Liver (tissue), 10 donors: ENCODE measurements at places on chromosomes 6 and 20.
A peak's percentile ranks its signal among the peaks of the same experiment; 100 is the strongest.

- no peak for DNase-seq
These were observed 153.6 kb downstream of the CD83 start for GRCh38 chr6:14270925-14271788.

GRCh38 chr20:52268184-52268749 lies 76.7 kb upstream of the ZFP64 start:
- no peak for DNase-seq

- DNase-seq: no peak
These were observed 86.7 kb upstream of the BACH2 start for GRCh38 chr6:90383196-90383822.

- no peak for DNase-seq
These were observed 165.4 kb upstream of the CITED2 start for GRCh38 chr6:139539852-139540251.

DNA sequence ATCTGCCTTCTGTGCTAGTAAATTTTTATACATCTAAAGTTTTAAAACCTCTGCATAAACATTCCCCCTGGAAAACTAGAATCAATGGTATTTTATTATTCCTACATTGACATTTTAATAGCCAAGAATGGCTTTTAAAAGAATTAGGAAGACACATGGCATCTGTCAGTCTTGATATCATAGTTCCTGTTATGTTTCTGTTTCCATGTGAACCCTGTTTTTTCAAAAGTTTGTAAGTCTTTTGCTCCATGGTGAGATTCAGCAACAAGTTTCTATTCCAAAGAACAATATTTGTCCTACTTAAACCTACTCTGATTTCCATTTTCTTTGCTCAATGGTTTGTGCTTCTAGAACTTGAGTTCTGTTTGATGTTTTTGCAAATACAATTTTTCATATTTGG lies 95.2 kb downstream of the PLEKHG1 start:
- no peak for DNase-seq

DNA sequence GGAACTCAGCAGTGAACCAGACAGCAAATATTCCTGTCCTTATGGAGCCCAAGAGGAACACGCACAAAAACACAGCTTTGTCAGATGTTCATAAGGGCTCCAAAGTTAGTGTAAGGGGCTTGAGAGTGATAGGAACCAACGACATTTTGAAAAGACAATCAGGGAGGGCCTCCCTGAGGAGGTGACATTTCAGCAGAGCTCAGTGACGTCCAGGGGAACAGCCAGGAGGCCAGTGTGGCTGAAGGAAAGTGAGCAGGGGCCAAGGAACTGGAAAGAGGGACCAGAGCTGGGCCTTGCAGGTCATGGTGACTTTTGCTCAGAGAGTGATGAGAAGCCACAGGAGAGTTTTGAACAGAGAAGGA lies 16.1 kb downstream of the NOL4L start:
- no peak for DNase-seq

GRCh38 chr6:154602296-154602695 lies 91.8 kb upstream of the CNKSR3 start:
- DNase-seq: no peak

DNA sequence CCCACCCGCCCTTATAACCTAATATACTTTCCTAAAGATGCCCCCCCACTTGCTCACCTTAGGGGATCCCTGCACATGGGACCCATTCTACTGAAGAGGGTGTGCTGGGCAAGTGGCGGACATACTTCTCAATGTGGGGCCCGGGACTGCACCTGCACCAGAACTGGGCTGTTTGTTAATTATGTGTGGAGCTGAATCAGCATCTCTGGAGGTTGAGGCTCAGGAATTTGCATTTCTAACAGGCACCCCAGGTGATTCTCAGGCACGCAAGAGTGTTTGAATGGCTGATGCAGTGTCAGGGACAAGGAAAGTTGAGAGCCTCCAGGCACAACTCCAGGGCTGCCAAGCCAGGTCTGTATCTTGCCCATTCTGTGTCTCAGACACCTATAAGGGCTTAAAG lies 8.9 kb upstream of the PTPRT start:
- DNase-seq: no peak

DNA sequence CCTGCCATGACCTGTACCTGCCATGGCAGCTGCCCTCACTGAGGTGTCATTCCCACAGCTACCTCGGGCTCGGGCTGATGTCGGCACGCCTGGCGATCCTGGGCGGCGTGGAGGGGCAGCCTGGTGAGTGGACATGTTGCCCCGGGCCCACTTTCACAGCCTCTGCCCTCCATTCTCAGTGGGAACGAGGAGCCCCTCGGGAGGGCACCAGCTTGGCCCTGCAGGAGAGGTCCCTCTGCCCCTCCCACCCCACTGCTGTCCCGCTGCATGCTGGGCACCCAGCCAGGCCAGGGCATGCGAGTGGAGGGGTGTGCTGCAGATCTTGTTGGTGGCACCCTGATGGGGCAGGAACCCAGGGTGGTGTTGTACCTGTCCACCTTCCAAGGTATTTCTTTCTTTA lies 23.0 kb downstream of the ENTPD6 start:
- DNase-seq: no peak

DNA sequence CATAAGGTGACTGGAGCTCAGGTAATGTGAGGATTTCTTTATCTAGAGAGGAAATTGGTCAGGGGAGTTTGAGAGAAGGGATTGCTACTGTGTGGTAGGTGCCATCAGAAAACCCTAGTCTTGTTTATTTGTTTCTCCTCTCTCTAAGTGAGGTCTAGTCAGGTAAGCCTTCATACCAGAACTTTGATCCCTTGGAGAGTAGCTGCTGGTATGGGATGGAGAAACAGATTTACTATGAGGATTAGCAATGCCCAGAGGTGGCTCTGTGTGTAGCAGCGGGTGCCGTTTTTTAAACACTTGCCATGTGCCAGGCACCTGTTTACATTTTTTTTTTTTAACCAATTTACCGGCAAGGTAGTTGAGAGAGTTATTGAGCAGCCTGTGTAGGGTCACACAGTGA lies 19.5 kb downstream of the CMTR1 start:
- no peak for DNase-seq

DNA sequence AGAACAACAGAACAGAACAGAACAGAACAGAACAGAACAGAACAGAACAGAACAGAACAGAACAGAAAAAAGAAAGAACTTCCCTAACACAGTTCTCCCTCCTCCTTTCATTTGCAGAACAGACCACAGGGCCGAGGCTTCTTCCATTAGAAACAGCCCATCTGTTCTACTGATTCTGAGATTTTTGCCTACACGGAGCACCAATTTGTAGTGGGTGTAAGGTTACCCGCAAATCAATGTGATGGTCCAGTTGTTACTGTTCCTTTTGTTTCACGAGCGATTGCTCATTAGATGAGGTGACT lies 734 bp upstream of the OGFRL1 start:
- DNase-seq: no peak

DNA sequence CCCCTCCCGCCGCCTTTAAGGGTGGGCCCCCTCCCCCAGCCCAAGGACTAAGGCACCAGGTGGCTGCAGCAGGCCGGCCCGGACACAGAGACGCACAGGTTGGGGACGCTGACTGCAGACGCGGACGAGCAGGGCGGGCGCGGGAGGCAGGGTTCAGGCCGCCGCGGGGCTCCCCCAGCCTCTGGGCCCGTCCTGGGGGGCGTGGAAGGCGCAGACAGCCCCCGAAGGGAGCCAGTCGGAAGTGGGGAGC lies 9.3 kb downstream of the DUSP15 start:
- no peak for DNase-seq

GRCh38 chr6:10510592-10511367 lies 10.4 kb upstream of the GCNT2 start:
- peak; percentile 63 for DNase-seq

- DNase-seq: no peak
These were observed 104.2 kb upstream of the PDE10A start for GRCh38 chr6:165767228-165767627.

- no peak for DNase-seq
These were observed 163.4 kb upstream of the SIM1 start for GRCh38 chr6:100627911-100628758.

DNA sequence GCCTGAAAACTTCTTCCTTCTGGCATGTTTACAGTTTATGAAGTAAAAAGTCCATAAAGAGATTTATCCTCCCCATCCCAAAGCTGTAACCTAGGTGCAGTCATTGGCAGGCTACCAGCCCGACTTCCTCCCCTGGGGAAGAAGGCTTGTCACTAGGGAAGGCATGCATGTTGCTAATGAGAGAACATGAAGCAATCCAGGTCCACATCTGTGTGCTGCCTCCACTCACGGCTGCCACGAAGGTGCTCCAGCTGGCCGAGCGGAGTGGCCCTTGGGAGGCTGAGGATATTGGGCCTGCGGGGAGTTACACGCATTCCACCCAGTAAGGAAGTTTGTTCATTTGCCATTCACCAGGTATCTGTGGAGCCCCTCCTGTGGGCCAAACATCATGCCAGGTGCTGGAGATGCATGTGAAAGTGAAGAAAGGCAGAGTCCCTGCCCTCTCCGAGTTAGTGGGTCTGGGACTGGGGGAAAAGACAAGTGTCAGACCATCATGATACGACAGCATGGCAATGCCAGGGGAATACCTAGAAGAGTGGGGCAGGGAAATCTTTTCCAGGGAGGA lies 257.0 kb downstream of the NRN1 start:
- no peak for DNase-seq

- DNase-seq: no peak
These were observed 108.3 kb upstream of the PHACTR1 start for GRCh38 chr6:12608016-12608860.

- no peak for DNase-seq
These were observed 50.9 kb downstream of the NUDT3 start for GRCh38 chr6:34341481-34341971.

- DNase-seq: no peak
These were observed 63.0 kb upstream of the THBS2 start for GRCh38 chr6:169316651-169317050.

GRCh38 chr6:43996618-43997344 lies 130.5 kb downstream of the MRPL14 start:
- DNase-seq: no peak

DNA sequence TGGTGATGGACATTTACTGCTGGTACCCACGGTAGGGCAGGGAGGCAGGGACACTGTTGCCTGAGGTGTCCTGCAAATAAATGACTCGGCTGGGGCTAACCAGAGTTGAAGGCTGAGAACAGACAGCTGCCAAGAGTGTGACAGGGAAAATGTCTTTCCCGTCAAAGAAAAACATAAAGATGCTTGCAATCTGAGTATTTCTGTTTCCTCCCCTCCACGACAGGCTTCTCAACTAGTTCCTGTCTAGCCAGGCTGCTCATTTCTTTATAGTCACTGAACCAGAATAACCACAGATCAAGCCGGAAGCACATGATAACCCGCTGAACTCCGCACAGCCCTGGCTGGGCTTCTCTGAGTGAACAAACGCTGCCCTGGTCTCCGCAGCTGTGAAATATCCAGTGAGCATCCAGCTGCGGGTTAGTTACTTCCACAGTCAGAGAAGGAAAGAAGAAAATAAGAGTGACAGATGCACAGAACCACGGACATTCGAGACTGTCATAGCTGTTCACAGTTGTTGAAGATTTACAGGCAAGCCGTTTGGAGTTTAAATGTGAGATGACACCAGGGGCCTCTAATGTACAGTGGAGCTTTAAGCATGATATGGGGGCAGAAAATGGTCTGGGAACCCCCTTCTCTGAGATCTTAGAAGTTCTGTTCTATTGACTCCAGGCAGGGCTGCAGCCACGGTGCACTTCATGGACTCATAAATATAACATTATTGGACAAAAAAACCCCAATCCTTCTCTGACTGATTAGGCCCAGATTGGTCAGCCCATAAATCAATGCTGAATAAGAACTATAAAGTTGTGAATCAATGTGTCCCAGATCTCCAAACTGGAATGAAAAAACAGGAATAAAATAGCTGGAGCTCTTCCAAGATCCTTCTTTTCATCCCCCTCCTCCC lies 299.9 kb upstream of the SUPT3H start:
- DNase-seq: no peak

GRCh38 chr20:62133051-62133845 lies 9.9 kb downstream of the PSMA7 start:
- no peak for DNase-seq

GRCh38 chr6:135493218-135493961 lies 4.2 kb downstream of the AHI1 start:
- no peak for DNase-seq

DNA sequence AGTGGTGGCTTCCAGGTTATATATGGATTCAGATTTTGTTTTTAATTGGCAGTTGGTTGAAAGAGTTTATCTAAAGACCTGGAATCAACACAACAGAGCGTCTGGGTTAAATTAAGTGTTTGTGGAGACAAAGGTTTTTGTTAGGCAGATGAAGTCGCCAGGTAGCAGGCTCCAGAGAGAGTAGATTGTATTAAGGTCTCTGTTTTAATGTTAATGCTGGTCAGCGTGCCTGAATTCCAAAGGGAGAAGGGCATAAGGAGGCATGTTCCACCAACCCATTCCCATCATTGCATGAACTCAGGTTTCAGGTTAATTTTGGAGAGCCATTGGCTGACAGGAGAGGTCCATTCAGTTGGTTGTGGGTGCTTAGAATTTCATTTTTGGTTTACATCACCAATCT lies 744.1 kb upstream of the GJE1 start:
- DNase-seq: no peak
